ENCODE measurements at places on chromosomes 12 and 14.

DNA sequence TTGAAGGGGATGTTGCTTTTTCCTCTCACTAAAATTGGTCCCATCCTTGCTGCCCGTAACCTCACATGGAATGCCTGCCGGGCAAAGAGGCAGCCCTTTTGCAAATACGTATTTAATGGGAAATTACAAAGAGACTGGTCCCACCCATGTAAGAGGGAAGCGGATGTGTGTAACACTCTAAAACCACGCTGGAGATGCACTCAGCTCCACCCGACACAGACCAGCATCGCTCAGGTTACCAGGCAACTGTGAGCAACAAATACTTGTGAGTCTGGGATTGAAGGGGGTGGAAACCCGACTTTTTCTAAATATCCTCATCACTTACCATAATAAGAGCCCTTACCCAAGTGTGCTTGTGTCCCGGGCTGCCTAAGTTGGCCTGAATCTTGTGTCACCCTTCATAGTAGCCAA, 47.7 kb downstream of the ELK3 start:
- DNase-seq = no peak

- no peak for DNase-seq
Observed at GRCh38 chr14:28901631-28902030, 135.0 kb downstream of the FOXG1 start.

- no peak for DNase-seq
Observed at GRCh38 chr14:99137001-99137700, 134.8 kb downstream of the BCL11B start.

- DNase-seq = no peak
Observed at GRCh38 chr12:124554429-124555029, 12.9 kb downstream of the NCOR2 start.

- no peak for DNase-seq
Observed at GRCh38 chr12:117484901-117485300, 123.5 kb upstream of the NOS1 start.

DNA sequence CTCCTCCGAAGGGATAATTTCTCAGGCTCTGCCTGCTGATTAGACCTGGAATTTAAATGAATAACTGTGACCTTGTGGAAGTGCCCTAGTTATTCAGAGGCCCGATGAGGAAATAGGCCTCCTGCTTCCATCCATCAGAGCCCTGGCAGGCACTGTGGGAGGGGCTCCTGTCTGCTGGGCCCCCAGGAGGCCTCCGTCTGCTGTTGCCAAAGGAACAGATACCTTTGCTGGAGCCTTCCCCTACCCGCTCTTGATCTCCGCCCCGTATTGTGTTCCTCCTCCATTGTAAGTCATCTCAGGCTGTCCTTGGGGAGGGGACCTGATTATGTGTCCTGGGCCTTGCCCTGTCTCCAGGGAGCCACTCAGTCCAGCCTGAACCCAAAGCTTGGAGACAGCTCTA, 112.3 kb downstream of the NRXN3 start:
- DNase-seq = no peak

DNA sequence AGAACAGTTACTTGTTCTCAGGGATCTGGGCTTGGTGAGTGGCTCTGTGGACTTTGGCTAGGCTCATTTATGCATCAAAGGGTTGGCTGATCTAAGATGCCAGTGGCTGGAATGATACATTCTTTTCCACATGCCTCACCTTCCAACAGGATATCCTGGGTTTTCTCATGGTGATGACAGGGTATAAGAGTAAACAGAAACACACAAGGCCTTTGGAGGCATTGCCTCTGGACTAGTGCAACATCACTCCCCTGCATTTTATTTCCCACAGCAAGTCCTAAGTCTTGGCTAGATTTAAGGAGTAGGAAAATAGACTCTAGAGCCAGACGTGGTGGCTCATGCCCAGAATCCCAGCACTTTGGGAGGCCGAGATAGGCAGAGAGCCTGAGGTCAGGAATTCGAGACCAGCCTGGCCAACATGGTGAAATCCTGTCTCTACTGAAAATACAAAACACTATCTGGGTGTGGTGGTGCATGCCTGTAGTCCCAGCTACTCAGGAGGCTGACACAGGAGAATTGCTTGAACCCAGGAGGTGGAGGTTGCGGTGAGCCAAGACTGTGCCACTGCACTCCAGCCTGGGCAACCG, 47.9 kb downstream of the RPH3A start:
- no peak for DNase-seq

DNA sequence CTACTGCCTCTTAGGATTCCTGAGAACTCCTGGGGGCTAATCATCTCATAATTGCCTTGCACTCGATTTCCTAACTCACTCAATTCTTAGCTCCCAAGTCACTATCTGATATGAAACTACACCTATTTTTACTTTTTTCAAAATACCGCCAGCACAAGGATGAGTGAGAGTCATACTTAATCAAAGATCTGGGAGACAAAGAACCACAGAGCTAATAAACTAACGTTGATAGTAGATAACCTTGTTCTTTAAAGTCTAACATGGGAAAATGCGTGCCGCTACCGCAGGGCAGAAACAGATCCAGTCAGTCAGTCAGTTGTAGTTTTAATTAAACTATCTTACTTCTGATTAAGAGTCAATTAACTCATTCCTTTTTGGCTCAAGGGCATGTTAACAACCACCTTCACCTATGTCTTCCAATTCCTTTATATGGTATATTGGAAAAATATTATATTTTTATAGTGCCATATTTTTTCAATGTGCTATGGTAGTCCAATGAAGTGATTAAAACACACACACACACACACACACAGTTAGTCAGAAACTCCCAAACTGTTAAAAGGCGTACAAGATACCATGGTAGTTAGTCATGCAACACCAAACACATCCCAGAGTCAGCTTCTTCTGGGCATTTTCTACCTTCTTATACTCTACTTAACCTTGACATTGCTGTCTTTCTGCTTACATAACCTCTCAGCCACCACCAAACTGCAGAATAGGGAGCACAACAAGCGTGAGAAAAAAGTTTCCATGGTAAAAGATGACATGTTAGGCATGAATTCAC, 114.0 kb downstream of the KLHL28 start:
- DNase-seq = no peak

DNA sequence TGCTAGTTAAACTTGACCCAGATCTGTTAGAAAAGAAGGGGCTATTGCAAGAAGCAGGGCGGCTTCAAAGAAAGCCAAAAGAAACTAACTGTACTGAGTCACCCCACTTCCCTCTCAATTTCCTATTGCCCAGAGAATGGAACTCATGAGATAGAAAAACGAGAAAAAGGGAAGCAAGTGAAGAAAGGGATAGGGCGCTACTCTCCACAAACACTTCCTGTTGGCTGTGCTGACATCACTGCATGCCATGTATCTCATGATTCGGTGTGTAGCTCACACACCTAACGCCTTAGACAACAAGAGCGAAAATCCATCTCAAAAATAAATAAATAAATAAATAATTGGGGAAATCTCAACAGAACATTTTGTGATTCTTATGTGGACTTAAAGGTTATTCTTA, 13.0 kb upstream of the P2RX4 start:
- no peak for DNase-seq

DNA sequence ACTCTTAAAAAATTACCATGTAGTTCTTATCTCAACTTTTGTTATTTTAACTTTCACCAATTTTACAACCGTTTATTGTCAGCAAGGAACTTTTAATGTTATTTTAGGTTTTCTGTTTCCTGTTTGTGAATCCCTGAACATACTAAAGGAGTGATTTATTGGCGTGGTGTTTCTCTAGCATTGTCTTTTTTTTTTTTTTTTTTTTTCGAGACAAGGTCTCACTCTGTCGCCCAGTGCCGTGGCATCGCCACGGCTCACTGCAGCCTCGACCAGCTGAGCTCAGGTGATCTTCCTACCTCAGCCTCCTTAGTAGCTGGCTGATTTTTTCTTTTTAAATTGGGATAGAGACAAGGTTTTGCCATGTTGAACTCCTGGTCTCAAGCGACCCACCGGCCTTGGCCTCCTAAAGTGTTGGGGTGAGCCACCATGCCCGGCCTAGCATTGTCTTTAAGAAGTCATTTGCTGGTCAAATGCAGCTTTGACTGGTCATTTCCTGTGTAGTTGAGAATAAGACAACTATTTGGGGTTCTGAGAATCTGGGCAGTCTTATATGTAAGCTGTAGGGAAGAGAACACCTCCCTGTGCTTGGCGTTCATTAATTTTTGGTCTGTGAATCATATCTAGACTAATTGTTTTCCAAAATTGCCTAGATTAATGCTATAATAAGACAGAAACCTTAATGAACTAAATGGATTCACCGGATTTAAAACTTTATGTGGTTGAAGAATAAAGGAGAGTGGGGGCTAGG, 2.1 kb downstream of the WASHC4 start:
- no peak for DNase-seq

DNA sequence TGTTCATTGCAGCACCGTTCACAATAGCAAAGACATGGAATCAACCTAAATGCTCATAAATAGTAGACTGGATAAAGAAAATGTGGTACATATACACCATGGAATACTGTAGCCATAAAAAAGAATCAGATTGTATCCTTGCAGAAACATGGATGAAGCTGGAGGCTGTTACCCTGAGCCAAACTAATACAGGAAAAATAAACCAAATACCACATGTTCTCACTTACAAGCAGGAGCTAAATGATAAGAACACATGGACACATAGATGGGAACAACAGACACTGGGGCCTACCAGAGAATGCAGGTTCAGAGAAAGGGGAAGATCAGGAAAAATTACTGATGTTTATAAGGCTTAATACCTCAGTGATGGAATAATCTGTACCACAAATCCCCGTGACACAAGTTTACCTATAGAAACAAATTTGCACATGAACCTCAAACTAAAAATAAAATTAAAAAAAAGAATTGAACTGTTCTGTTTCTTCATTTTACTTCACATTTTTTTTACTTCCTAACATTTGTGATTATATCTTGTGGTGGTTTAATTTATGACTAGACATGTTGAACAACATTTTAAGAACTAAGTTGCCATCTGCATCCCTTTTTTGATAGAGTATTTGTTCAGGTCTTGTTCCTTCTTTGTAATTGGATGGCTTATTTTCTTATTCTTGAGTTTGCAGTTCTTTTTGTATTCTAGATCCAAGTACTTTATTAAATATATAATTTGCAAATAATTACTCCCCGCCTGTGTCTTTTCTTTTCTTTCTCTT, 835.2 kb downstream of the FSCB start:
- no peak for DNase-seq

DNA sequence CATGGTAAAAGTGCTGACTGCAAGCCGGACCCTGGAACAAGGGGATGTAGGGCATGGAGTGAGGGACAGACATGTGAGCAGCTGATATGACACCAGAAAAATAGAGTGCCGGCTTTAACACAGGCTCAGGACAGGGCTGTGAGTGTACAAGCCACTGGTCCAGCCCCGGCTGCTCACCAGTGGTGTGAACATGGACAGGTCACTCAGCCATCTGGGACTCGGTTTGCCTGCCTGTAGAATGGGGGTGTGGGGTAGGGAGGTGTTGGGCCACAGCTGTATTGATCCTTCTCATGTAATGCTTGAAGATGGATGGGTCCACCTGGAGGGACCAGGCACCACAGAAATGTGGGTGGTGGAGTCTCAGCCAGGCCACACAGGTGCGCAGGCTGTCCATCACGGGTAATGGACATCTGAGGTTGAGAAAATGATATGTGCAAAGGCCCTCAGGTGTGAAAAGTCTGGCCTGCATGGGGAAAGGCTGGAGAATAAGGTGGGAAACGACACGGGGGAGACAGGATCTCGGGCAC, 10.6 kb upstream of the KRT74 start:
- DNase-seq = no peak

Data from left renal pelvis (tissue), 4 donors.